Prostate gland (tissue), 2 donors: ENCODE measurements at places on chromosomes 1 and 21. TPM values are rescaled to one million over a fixed set of nuclear protein-coding genes. Genes with fewer than 3 reads are reported as not detected.

DNA sequence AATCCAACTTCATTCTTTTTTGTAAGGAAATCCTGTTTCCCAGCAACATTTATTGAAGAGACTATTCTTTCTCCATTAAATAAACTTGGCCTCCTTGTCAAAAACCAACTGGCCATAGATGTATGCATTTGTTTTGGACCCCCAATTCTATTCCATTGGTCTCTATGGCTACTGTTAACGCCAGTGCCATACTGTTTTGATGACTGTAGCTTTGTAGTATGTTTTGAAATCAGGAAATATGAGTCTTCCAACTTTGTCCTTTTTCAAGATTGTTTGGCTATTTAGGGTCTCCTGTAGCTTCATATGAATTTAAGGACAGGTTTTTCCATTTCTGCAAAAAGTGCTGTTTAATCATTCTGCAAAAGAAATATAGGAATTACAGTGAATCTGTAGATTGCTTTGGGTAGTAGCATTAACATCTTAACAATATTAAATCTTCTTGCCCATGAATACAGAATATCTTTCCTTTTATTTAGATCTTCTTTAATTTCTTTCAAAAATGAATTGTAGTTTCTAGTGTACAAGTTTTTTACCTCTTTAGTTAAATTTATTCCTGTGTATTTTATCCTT is 61.3 kb downstream of the ITGB3BP start:
- no peaks in the 10 kb centered on the region for H3K27me3 ChIP-seq
- DNase-seq = no peak
- no peaks in the 10 kb centered on the region for H3K4me1 ChIP-seq
- no peak overlapping the region for H3K4me3 ChIP-seq

GRCh38 chr1:20997602-20998224 is 179.0 kb downstream of the EIF4G3 start:
- H3K27ac ChIP-seq = no peak overlapping the region
- no peaks in the 10 kb centered on the region for H3K27me3 ChIP-seq
- no peak for DNase-seq
- no peak overlapping the region for H3K4me3 ChIP-seq

GRCh38 chr1:66752000-66752592 is at the start of gene DYNLT5:
DYNLT5 (plus strand) TSS chr1:66752459; CDS start chr1:66754659, 2,200 bp downstream.
- H3K27ac ChIP-seq = no peak within 1 kb of the TSS
- no peaks in the 10 kb centered on the region for H3K4me1 ChIP-seq
- no peak for DNase-seq
- H3K36me3 ChIP-seq = no peaks in the 10 kb centered on the region

GRCh38 chr1:21937372-21938121 is 437 bp upstream of the HSPG2 start:
- H3K4me1 ChIP-seq = peaks cover 6% of the 10 kb centered on the region
- H3K36me3 ChIP-seq = no peaks in the 10 kb centered on the region
- peak overlapping the region; percentile 63 for H3K27ac ChIP-seq
- no peaks in the 10 kb centered on the region for H3K27me3 ChIP-seq
- peak overlapping the region; percentile 60 for H3K4me3 ChIP-seq

DNA sequence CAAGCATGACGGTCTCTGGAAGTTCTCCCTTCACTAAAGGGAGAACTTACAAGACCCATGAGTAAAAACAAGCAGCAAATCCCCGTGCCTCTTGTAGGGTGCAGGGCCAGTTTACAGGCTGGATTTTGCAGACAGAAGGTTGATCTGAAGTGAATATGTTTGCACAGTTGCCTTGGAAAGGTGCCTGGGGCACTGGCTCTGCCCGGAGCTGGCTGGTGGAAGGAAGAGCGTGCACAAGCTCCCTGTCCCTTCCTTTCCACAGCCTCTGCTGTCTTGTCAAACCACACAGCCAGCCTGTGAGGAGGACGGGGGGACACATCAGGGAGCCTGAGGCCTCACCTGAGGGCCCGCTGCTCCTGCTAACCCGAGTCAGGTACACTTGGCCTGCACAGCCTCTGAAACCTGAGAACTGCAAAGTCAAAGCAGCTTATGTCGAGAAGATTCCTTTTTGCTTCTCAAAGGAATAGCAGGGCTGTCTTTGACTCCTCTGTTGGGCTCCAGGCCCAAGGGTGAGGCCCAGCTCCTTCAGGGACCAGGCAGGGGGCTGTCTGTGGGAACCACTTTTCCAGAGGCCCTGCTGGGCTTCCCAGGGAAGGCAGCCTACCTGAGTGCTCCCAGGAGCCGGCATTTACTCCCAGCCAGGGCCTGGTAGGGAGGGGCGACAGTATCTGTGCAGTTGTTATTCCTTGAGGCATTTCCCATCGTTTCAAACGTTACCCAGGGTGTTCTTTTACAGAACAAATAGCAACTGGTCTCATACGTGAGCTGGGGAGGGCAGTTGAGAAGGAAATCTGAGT is 251.5 kb downstream of the SIPA1L2 start:
- peak; percentile 75 for DNase-seq
- peaks cover 8% of the 10 kb centered on the region for H3K4me1 ChIP-seq
- H3K27ac ChIP-seq = peak overlapping the region; percentile 66
- H3K27me3 ChIP-seq = no peaks in the 10 kb centered on the region

GRCh38 chr1:87318806-87319205 is 9.9 kb upstream of the LMO4 start:
- H3K27ac ChIP-seq = no peak overlapping the region
- H3K4me3 ChIP-seq = no peak overlapping the region
- DNase-seq = no peak
- H3K36me3 ChIP-seq = no peaks in the 10 kb centered on the region

DNA sequence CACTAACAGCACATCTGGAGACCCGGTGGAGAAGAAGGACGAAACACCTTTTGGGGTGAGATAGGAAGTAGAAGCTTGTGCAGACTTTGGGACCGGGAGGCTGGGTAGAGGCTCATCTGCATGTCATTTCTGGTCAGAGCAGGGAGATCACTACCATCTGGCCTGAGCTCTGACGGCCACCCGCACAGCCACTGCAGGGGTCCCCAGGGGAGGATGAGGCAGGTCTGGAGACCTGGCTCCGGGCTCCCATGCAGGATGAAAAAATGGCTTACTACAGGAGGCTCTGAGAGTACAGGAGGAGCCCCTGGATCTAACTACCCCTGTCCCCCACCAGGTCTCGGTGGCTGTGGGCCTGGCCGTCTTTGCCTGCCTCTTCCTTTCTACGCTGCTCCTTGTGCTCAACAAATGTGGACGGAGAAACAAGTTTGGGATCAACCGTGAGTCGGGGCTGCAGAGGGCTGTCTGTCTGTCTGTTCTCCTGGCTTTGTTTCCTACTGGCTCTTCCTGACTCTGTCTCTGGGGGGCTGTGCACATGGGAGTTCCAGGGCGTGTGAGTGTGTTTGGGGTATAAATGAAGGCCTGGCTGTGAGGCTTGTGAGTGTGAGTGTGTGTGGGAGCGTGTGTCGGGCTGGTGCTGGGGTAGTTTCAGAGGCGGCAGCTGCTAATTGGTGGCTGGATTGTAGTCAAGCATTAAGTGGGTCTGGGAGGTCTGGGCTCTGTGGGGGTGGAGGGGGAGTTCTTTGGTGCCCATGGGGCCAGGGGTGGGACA is 14.1 kb downstream of the NTRK1 start:
- peaks cover 2% of the 10 kb centered on the region for H3K27me3 ChIP-seq
- DNase-seq = no peak
- no peaks in the 10 kb centered on the region for H3K36me3 ChIP-seq
- H3K4me1 ChIP-seq = no peaks in the 10 kb centered on the region

DNA sequence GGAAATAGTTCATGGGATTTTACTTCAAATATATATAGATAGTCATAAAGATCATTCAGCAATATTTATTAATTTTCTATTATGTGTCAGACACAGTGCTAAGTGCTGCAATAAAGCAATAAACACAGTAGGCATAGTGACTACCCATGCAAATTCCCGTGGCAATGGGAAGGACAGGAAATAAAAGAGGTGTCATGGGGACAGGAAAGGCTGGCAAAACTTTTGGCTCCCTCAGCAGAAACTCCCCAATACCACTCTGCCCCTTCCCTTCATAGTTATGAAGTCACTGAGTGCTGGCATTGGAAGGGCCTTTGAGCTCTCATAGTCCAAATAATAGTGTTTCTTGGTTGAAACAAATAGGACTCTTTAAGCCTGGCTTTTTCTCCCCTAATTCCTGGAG is 104.4 kb upstream of the DPT start:
- no peak overlapping the region for H3K27ac ChIP-seq
- no peaks in the 10 kb centered on the region for H3K27me3 ChIP-seq
- no peak for DNase-seq
- no peaks in the 10 kb centered on the region for H3K4me1 ChIP-seq
- H3K4me3 ChIP-seq = no peak overlapping the region

DNA sequence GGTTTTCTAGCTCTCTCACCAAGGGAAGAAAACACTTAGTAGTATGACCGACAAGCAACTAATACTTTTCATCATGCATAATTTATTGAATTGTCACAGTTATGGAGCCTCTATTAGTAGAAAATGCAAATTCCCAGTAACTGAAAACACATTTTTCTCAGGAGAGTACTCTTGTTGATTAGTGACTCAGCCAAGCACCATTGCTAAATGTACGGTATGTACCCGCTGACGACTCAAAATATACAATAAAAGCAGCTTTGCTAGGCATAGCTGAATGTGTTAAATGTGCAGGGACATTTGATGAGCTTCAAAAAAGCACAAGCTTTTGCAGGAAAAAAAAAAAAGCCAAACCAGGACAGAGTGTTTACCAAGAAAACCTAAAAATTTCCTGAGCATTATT is 63.9 kb downstream of the WDR64 start:
- H3K27ac ChIP-seq = no peak overlapping the region
- no peak for DNase-seq
- H3K4me3 ChIP-seq = no peak overlapping the region

GRCh38 chr1:20211511-20211931 is 25.2 kb upstream of the PLA2G2C start:
- no peak overlapping the region for H3K4me3 ChIP-seq
- H3K4me1 ChIP-seq = no peaks in the 10 kb centered on the region
- H3K36me3 ChIP-seq = no peaks in the 10 kb centered on the region
- no peak overlapping the region for H3K27ac ChIP-seq

GRCh38 chr1:33259879-33260278 is 3.6 kb downstream of the ZNF362 start:
- no peak overlapping the region for H3K4me3 ChIP-seq
- no peaks in the 10 kb centered on the region for H3K27me3 ChIP-seq
- no peak for DNase-seq
- no peaks in the 10 kb centered on the region for H3K36me3 ChIP-seq
- no peak overlapping the region for H3K27ac ChIP-seq
- no peaks in the 10 kb centered on the region for H3K4me1 ChIP-seq

DNA sequence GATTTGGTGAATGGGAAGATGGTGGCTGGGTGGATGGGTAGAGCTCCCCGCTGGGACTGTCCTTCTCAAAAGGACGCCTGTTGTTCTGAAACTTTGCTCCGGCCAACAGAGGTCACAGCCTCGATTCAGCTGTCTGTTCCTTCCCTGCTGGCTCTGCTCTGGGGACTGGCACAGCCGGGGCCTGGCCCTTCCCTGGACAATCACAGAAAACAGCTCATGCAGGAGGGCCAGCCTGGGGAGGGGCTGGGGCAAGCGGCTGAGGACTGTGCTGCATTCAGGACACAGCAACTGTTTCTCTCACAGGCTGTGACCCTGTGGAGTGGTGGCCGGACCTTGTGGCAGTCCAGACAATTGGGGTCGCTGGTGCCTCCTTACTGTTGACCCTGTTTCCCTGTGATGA is 110.7 kb upstream of the TMEM51 start:
- DNase-seq = no peak
- no peaks in the 10 kb centered on the region for H3K27me3 ChIP-seq
- H3K36me3 ChIP-seq = no peaks in the 10 kb centered on the region
- H3K4me3 ChIP-seq = no peak overlapping the region
- H3K4me1 ChIP-seq = no peaks in the 10 kb centered on the region

GRCh38 chr1:40879482-40880175 is 17.5 kb upstream of the CITED4 start:
- H3K27me3 ChIP-seq = peaks cover 2% of the 10 kb centered on the region
- H3K4me3 ChIP-seq = no peak overlapping the region
- no peak for DNase-seq
- H3K36me3 ChIP-seq = no peaks in the 10 kb centered on the region
- no peak overlapping the region for H3K27ac ChIP-seq
- peaks cover 6% of the 10 kb centered on the region for H3K4me1 ChIP-seq

GRCh38 chr1:167489571-167490340 is 28.6 kb downstream of the CD247 start:
- DNase-seq = no peak
- H3K36me3 ChIP-seq = no peaks in the 10 kb centered on the region
- no peak overlapping the region for H3K27ac ChIP-seq
- H3K4me3 ChIP-seq = no peak overlapping the region
- no peaks in the 10 kb centered on the region for H3K4me1 ChIP-seq

DNA sequence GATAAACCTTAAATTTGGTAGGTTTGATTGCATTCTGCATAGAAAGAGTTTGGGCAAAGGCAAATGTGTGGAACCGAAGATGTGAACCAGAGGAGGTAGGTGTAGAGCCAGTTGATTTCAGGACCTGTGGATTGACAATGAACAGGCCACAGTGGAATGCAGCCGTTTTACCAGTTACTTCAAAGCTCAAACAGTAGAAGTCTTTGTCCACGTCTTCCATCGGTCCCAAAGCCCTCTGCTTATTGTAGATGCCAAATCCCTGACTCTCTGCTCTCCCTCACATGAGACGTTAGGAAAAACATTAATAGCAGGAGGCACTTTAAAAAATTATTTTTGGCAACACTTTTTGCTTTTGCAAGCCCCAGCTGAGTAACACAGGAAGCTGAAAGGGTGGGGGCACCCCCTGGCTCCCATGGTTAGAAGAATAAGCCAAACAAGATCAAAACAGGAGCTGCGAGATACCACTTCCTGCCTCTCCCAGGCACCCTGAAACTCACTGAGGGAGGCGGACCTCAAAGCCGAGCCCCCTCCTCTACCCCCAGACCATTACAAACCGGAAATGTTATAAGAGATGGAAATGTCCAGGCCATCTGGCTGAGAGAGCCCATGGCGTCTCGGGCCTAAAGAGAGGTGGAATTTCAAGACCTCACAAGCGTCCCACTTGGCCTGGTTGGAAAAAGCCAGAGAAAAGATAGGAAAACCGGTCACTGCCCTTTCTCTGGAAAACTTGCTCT is 13.5 kb downstream of the TRAF3IP3 start:
- H3K27ac ChIP-seq = no peak overlapping the region
- H3K4me1 ChIP-seq = no peaks in the 10 kb centered on the region
- no peak for DNase-seq
- H3K27me3 ChIP-seq = no peaks in the 10 kb centered on the region
- H3K36me3 ChIP-seq = no peaks in the 10 kb centered on the region

GRCh38 chr1:31704271-31705079 is 658 bp upstream of the COL16A1 start:
- H3K27me3 ChIP-seq = no peaks in the 10 kb centered on the region
- no peaks in the 10 kb centered on the region for H3K36me3 ChIP-seq
- peak overlapping the region; percentile 73 for H3K27ac ChIP-seq
- peak overlapping the region; percentile 31 for H3K4me3 ChIP-seq

GRCh38 chr21:25811186-25811585 is 76.4 kb downstream of the GABPA start:
- no peak for DNase-seq
- no peaks in the 10 kb centered on the region for H3K36me3 ChIP-seq
- no peaks in the 10 kb centered on the region for H3K4me1 ChIP-seq
- H3K27me3 ChIP-seq = no peaks in the 10 kb centered on the region
- no peak overlapping the region for H3K27ac ChIP-seq

Gene RRP15
- total RNA-seq = 4.1 TPM

Gene VSIG8
- not detected for total RNA-seq

Gene APP
- total RNA-seq = 267 TPM

Gene PTPRU
- 60.5 TPM for total RNA-seq

Gene JAM2
- total RNA-seq = 8.2 TPM

Gene OR2G6
- not detected for total RNA-seq

Gene HTR6
- total RNA-seq = not detected

Gene FHAD1
- total RNA-seq = 6.5 TPM

Gene TTLL7
- 26.6 TPM for total RNA-seq

Gene PRAMEF2
- total RNA-seq = not detected
